ENCODE measurements at places on chromosomes 13 and 19.

DNA sequence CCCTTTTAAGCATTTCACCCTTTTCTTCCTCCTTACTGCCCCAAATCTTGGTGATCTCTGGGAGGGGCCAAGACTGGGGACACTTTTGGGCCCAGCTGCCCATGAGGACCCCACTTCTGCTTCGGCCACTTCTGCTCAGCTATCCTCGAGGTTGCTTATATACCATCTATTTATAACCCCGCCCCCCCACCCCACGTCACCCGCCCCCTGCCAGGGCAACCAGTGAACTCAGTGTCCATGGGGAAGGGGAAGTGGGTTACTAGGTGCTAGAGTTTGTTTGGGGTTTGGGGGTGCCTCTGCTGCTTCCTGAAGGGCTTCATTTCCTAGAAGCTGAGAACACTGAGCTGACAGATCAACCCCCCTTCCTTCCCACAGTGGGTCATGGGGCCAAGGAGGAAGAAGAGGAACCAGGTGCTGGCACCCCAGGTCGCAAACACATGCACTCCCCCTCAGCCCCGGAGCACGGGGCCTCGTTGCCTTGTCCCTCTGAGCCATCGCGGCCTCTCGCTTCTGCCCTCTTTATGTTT lies 6.1 kb upstream of the ADGRE5 start:
- no peak for DNase-seq

GRCh38 chr13:113601166-113602070 lies 16.9 kb downstream of the TFDP1 start:
- no peak for DNase-seq

DNA sequence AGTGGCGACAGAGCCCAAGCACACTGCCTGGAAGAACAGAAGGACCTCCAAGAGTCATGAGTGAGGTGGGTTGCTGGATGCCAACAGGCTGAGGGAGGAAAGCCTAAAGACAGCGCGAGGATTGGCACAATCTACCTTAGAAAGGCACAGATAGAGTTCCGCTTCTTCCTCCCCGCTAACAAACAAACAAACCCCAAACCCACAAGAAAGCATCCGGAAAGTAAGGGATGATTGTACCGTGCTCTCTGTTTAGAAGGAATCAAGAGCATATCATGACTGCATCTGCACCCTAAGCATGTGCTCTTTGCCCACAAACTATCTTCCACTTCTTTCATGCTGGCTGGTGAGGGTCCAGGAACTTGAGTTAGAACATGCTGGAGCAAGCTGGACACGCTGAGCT lies 233.0 kb upstream of the KLF12 start:
- no peak for DNase-seq

DNA sequence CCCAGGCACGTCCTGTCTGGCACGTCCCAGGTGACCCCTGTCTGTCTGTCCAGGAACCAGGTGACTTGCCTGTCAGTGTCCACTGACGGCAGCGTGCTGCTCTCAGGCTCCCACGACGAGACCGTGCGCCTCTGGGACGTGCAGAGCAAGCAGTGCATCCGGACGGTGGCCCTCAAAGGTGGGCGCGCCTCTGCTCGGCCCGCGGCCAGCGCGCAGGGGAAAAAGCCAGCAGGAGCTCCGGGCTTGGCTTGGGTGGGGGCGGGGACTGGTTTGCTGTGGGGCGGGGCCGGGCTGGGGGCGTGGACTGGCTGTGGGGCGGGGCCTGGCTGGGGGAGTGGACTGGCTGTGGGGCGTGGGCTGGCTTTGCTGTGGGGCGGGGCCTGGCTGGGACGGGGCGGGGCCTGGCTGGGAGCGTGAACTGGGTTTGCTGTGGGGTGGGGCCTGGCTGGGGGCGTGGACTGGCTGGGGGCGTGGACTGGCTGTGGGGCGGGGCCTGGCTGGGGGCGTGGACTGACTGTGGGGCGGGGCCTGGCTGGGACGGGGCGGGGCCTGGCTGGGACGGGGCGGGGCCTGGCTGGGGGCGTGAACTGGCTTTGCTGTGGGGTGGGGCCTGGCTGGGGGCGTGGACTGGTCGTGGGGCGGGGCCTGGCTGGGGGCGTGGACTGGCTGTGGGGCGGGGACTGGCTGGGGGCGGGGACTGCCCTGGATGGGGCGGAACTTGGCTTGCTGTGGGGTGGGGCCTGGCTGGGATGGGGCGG lies 7.2 kb downstream of the WDR18 start:
- DNase-seq, result no peak

- DNase-seq, result no peak
These were observed 12.9 kb downstream of the ZSWIM9 start for GRCh38 chr19:48183356-48183755.

DNA sequence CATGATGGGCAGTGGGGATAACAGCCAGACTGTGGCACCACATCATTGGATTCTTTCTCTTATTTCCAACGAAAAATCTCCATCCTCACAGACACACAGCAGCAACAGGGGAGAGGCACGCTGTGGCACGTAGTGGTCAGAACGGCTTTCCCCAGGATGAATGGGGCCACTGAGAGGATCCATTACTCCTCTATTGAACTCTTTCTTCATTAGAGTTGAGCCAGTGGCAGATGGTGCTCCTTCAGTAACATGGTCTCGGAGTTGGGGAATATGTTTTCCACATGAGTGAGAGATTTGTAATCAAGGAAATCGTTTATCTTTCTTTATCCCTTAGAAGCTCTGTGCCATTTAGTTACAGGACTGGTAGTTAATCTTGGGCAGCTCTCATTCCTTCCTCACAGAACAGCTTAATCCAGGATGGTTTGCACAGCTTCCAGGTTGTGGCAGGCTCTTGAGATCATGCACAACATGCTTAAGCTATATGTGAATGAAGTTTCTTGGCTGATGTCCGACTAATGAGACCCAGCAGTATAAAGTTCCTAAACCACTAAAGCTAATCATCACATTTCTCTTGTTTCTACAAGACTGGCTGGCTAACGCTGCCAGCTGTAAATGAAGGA lies 180.5 kb upstream of the SLC10A2 start:
- DNase-seq, result no peak

- DNase-seq, result no peak
These were observed 113.6 kb upstream of the MBNL2 start for GRCh38 chr13:97108530-97108900.

Measured in NCI-H1105 (cell line).